Ureter (tissue), 1 donor: ENCODE measurements at places on chromosomes 3 and 15. TPM values are rescaled to one million over a fixed set of nuclear protein-coding genes. Genes with fewer than 3 reads are reported as not detected.

- DNase-seq = no peak
Measured at GRCh38 chr15:40875991-40876730, 2.1 kb upstream of the RHOV start.

DNA sequence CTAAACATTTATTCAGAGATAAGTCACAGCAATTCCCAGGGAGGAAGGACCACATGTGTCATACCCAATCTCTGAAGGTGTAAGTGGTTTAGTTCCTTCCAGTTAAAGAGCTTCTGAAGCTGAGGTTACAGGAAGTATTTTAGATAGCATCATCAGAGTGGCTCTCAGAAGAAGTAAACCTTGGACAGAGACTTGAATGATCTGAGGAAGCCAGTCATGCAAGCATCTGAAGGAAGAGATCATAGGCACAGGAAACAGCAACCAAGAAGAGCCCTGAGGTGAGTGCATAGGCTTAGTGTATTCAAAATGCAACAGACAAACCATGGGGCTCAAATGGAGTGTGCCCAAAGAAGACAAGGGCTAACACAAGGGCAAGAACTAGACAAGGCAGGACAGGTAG, 210.3 kb downstream of the ULK4 start:
- no peak for DNase-seq

CSTA gene
- total RNA-seq = 62.3 TPM

DNA sequence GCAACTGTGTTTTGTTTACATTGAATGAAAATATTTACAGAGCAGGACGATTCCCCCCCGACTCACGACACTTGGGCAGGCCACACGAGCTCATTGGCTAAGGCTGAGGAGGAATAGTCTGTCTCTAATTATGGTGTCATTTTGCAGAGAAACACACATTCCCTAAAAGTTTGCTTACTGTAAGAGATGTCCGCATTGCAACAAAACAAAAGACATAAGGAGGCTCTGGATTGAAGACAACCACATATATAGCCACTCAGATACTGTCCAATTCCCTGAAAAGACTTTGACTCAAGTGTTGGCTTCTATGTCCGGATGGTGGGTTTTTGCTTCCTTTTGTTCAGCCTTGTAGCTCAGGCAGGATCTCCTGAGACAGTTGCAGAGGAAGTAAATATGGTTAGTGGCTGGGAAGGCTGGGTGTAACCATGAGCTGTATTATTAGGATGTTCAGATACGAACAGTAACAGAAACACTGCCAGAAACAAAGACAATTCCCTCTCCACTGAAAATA, 170.4 kb downstream of the KLHL25 start:
- no peak for DNase-seq

- DNase-seq = no peak
Measured at GRCh38 chr15:101679806-101680205, 27.6 kb upstream of the TM2D3 start.

SCAANT1 gene
- not detected for total RNA-seq

DNA sequence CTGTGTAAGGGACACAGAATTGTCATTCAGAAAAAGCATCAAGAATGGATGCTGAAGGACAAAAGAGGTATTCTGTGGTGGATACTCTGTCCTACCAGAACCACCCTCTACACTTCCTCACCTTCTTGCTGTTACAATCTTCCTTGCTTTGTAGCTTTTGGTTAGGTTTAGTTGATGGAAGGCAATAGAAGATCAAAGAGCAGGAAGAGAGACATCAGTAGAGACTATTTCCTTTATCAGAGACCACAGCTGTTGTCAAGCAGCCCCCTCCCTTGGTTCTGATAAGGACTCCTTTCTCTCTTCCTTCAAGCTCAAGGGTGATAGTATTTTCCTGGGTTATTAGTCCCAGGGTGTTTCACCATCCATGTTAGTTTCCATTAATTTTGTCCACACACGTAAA, 84.7 kb upstream of the ALCAM start:
- no peak for DNase-seq

GOLGA8R gene
- 9.9 TPM for total RNA-seq

DNA sequence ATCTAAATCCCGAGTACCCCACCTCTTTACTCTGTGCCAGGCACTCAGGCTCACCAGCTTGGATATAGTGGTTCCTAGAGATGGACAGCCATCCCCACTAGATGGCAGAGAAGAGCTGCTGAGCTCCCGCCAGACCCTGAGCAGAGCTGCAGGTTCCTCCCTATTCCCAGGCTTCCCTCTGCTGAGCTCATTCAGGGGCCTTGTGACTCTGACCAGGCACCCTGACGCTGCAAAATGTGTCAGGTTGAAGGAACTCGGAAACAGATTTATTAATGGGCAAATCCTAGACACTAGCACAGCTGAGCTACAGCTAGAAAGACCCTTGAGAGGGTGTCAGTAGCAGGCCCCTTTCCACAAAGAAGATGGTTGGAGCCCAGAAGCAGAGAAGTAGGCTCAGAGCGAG, 38.2 kb upstream of the RHO start:
- DNase-seq = peak; percentile 87

CLSTN2 gene
- 9.7 TPM for total RNA-seq

- DNase-seq = no peak
Measured at GRCh38 chr3:83946049-83946448, 1012.7 kb upstream of the CADM2 start.

GRCh38 chr3:172717493-172718088, 6.7 kb upstream of the NCEH1 start:
- DNase-seq = no peak

GRCh38 chr3:160702290-160702689, 25.3 kb downstream of the ARL14 start:
- no peak for DNase-seq

PPP2R3A gene
- 11.0 TPM for total RNA-seq

NIPA2 gene
- 39.2 TPM for total RNA-seq

DNA sequence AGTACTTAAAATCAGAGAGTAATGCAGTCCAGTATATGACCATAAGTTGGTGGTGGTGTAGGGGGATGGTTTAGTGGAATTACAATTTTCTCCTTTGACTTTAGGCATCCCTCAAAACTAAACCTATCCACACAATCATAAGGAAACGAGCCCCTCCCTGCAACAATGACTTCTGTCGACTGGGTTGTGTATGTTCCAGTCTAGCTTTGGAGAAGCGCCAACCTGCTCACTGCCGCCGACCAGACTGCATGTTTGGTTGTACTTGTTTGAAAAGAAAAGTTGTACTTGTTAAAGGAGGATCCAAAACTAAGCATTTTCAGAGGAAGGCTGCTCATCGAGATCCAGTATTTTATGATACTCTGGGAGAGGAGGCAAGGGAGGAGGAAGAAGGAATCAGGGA, 52.8 kb downstream of the MGA start:
- DNase-seq = no peak

CHRNA5 gene
- 4.0 TPM for total RNA-seq

- DNase-seq = no peak
Measured at GRCh38 chr3:174438501-174439145, 420.5 kb upstream of the NAALADL2 start.

DNA sequence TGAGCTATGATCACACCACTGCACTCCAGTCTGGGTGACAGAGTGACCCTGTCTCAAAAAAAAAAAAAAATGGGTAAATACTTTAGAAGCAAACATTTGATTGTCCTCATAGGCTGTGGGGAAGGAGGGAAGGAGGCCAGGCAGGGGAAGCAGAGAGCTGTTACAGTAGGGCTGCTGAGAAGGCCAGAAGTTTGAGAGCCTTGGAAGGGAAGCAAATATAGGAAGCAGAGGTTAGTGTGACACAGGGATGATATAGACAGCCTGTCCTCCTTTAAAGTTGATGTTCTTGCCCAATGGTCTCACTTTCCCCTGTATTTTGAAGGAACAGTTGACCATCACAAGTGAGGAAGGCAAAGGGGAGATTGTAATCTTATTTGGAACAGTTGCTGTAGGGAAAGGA, 5.3 kb upstream of the ALPK3 start:
- DNase-seq = no peak

- DNase-seq = no peak
Measured at GRCh38 chr3:62569609-62570008, 196.3 kb upstream of the FEZF2 start.

GRCh38 chr3:10521772-10522441, 16.5 kb upstream of the ATP2B2 start:
- peak; percentile 13 for DNase-seq

CHSY1 gene
- total RNA-seq = 47.0 TPM

CCR3 gene
- not detected for total RNA-seq

DNA sequence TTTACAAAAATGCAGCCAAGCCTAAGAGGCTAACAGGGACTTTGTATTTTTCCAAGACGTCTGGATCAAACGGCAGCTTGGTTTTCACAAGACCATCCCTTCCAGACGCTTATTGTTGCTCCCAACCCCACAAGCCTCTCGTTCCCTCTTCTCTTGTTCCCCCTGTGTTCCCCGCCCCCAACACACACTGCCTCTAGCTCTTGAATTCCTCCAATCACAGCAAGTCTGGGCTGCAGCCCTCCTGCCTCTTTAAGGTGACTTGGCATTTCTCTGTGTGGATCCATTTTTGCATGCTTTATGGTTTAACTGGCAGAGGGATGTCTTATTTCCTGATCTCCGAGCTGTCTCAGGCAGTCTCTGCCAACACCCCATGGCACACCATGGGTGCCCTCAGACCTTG, 182.2 kb downstream of the ABHD5 start:
- no peak for DNase-seq

- no peak for DNase-seq
Measured at GRCh38 chr15:96583671-96584070, 253.2 kb downstream of the NR2F2 start.

GRCh38 chr3:189488241-189488767, 142.9 kb upstream of the TP63 start:
- DNase-seq = no peak

DNA sequence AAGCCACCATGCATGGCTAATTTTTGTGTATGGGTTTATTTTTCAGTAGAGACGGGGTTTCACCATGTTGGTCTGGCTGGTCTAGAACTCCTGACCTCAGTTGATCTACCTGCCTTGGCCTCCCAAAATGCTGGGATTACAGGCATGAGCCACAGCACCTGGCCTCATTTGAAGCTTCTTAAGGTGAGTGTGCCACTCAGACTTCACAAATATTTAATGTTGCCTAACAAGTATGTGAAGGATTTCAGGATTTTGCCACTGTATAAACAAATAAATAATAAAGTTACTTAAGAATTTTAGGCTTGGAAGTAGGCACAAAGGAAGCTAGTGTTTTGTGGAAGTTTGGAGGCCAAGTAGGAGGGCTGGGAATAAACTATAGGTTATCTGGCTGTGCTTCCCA, 73.5 kb downstream of the FGF12 start:
- no peak for DNase-seq

CLCN2 gene
- 11.7 TPM for total RNA-seq

GRCh38 chr15:76310475-76311099, 682 bp downstream of the ETFA start:
- no peak for DNase-seq

DNA sequence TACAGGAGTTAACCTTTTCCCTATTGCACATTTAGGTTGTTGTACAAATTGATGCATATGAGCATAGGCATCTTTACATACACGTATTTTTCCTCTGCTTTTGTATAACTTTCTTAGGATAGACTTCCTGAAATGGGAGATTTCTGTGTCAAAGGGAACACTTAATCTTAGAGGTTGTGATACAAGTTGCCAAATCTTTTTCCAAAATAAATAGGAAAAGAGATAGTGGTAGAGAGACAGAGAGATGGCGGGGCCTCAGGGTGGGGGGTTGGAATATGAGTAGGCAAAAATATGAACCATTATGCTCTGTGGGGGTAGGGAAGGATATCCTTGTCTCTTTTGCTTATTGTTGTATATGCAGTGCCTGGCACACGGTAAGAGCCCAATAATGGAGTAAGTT, 70.7 kb upstream of the UBE2E1 start:
- no peak for DNase-seq
